CD4-positive, alpha-beta T cell treated with Interleukin-10 for 1 hour (primary cell): ENCODE measurements at places on chromosomes 1 and 21.

- no peak for DNase-seq
Observed at GRCh38 chr1:218459450-218459849, 114.3 kb downstream of the TGFB2 start.

DNA sequence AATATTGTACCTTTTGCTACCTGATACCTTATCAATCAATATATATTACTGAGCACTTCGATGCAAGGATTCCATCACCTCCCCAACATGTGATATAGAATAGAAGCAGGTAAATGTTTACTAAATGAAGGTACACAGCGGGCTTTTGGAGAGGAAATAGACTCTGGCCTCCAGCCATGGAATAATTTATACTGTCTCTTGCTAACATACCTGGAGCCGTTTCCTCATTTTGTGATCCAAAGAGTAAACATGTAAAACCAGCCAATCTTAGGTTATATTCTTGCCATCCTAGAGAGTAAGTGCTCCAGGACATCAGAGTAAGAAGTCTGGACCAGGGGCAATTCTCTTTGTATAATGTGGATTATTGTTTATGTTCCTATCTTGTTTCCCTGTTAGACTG lies 39.4 kb downstream of the NDUFS5 start:
- DNase-seq: no peak

DNA sequence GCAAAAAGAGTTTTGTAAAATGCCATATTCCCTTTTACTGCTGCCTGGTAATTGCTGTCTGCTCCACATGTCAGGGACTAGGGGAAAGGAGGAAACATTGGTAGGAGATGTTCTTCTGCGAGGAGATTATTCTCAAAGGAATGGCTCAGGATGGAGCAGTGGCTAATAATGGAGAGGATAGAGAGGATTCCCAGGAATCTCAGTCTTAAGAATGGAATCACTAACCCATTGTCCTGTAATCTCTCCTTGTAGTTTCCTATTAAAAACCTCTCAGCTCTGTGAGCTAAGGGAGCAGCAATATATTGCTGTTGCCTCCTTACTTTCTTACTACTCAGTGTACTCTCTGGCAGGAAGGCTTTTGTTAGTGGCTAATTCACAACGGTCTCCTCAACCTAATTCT lies 175.4 kb downstream of the HS2ST1 start:
- DNase-seq: no peak

DNA sequence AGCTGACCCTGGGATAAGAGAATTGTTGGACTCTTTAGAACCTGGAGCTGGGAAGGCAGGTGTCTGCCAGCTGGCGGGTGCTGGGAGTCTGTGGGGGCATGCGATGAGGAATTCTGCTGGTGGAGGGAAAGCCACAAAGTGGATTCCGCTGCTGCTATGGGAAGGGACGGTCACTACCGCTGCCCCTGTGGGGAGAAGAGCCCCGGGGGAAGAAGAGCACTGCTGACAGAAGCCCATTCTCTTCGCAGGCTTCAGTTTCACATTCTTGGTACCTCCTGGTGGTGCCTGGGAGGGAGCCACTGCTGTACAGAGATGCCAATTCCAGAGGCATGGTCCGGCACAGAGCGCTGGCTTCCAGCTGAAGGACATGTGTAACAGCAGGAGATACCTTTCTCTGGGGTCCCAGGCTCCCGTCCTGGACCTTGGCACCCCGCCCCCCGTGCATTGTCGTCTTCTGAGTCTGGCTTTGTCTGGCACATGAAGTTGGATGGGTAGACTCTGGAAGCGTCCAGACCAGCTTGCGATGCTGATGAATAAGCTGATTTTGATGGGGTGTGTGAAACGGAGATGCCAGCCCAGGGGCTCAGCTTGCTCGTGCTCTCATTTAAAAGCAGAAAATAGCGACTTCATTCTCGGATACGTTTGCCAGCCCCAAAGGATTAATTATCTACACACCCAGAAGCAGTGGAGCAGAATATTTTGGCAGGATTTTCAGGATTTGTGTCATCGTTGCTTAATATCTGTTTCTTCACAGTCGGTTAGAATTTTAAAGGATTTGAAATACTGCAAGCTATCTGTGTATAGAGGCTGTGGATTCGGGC lies 13.2 kb downstream of the PDXK start:
- no peak for DNase-seq

GRCh38 chr1:227577500-227577899 lies 14.1 kb downstream of the ZNF678 start:
- DNase-seq: no peak

DNA sequence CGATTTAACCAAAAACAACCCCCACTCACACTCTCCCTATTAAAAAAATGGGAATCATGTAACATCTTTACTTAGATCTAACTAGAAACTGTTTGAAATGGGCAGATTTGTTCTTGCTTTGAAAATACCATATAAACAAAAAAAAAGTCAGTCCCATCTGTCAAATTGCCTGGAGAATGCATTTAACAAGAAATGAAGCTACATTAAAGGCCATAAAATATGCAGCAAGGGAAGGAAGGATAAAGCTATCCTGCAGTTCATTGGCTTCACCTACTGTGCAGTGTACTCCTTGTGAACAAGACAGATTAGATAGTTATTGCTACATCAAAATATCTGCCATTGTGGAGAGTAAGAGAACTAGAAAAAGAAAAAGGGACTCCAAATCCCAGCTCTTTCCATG lies 160.5 kb downstream of the LRRC7 start:
- no peak for DNase-seq

DNA sequence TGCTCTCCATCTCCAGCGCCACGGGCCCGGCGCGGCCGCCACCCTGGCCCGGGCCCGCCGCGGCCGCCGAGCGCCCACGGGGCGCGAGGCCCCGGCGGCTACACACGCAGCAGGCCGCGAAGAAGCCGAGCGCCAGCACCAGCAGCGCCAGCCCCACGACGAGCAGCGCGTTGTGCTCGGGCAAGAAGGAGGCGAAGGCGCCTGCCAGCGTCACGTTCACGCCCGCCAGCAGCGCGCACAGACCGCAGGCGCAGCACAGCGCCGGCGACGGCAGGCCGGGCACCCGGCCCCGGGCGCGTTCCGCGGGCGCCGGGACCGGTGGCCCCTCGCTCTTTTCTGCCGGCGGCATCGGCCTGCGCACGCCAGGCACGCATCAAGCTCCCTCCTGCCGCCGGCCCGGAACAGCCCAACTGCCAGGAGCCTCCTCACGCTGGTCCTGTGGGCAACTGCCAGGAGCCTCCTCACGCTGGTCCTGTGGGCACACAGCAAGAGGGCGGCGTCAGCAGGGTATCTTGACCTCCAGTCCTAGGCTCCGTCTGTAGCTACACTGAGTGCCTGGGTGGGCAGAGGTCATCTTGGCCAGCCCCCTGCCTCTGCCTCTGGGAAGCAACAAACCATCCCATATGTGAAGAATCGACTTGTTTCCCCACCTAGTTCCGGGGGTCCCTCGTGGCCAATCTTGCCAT lies 18.1 kb downstream of the KNCN start:
- DNase-seq: peak; percentile 56

DNA sequence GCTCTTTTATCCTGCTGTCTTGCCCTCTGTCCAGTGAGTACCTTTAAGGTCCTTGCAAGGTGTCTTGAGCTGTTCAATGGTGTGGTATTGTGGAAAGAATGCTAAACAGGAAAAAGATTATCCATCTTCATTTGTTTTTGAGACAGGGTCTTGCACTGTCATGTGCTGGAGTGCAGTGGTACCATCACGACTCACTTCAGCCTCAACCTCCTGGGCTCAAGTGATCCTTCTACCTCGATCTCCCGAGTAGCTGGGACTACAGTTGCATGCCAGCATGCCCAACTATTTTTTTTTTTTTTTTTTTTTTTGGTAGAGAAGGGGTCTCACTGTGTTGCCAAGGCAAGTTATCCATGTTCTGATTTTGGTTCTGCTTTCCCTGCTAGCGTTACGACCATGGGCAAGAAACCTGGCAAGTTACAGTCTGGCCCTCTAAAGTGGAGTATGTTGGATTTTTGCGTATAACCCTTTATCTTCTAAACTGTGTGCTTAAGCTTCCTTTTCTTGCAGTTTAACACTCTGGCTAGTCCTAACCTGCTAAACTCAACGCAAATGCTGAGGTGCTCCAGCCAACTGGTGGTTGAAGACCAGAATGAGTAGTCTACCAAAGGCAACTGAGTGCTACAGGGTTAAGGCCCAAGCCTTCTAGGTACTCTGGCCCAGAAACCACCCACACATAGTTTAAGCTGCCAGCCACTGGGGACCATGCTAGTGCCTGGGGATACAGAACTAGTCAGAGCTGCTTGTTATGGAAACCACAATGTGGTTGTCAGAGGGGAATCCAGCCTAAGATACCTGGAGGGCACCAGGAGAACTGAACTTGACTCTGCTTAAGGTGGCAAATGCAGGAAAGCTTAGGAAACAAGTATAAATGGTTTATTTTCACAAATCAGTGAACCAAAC lies 7.9 kb downstream of the RPL11 start:
- DNase-seq: no peak

DNA sequence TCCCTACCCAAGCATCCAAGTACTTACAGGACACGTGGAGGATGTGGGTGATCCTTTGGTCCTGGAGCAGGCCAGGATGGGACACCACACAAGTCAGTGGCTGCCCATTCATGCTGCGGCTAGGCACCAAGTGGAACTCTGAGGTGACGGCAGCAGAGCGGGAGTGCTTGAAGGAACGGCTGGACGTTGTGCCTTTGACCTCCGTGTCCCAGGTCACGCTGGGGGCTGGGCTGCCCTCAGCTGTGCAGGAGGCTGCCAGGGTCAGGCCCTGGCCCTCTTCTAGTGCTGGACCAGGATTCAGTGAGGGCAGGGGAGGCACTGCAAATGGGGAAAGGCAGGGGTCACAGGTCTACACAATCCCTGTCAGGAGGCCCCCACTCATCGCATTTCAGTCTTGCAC lies 7.7 kb upstream of the ARHGAP30 start:
- DNase-seq: no peak

DNA sequence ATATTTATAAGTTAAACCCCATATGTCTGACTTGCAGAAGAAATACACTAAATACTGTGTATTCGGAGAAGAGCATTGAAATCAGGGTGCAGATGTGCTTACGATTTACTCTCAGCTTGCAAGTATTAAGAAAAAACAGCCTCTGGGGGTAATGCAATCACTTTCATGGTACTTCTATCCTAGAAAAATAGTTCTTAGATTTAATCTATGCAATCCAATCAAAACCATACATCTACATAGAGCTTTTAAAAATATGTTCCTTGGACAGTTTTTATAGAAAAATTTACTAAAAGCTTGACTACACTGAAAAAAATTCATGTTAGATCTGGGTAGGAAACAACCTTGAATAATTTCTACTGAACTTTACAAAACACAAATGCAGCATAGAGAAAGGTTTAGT lies 890.3 kb upstream of the ADGRL2 start:
- no peak for DNase-seq

DNA sequence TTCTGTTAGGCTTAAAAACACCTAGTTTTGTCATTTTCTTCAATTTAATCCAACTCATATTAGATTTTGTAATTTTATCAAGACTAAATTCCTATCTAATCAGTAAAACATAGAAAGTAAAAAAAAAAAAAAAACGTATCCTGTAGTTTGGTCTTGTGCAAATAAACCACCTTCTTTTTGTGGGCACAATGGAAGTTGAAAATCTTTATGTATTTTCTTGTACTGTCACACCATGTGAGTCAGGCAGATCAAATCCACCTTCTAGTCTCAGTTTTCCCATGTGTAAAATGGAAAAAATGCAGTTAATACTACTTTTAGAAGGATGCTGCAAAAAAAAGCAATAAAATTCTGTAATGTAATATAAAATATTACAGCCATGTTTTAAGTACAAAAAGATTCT lies 129.8 kb downstream of the CYYR1 start:
- no peak for DNase-seq

GRCh38 chr1:6969762-6970161 lies 184.5 kb downstream of the CAMTA1 start:
- no peak for DNase-seq

- DNase-seq: no peak
Observed at GRCh38 chr1:186958520-186958919, 129.8 kb downstream of the PLA2G4A start.

GRCh38 chr1:175126347-175126746 lies 58.7 kb downstream of the TNN start:
- no peak for DNase-seq

- DNase-seq: no peak
Observed at GRCh38 chr1:89865498-89866382, 44.9 kb downstream of the LRRC8D start.

- no peak for DNase-seq
Observed at GRCh38 chr1:58726581-58726980, 26.7 kb upstream of the MYSM1 start.

DNA sequence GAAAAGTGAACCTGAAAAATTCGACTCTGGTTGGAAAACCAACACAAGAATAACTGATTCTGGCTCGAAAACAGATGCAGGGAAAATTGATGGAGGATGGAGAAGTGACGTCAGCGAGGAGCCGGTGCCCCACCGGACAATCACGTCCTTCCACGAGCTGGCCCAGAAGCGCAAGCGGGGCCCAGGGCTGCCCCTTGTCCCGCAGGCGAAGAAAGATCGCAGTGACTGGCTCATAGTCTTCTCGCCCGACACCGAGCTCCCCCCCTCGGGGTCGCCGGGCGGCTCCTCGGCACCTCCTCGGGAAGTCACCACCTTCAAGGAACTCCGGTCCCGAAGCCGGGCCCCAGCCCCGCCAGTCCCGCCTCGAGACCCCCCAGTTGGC lies 1.9 kb downstream of the RUSC1 start:
- no peak for DNase-seq

DNA sequence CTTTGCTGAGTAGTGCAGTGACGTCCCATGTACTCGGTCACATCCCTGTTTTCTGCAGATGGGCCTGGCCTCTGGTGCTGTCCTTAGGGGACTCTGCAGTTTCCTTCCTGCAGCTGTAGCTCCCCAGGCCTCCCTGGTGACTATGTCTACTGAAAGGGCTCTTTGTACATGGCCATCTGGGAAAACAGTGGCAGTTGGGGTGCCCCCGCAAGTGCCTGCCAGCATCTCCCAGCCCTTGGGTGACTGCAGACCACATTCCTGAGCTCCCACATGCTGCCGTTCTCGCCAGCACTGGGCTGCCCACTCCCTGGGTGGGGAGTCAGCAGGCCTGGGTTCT lies 37.5 kb upstream of the KCNA10 start:
- no peak for DNase-seq

GRCh38 chr1:196896355-196896754 lies 8.5 kb downstream of the CFHR4 start:
- DNase-seq: no peak

GRCh38 chr1:203425663-203425975 lies 50.0 kb upstream of the PRELP start:
- no peak for DNase-seq

DNA sequence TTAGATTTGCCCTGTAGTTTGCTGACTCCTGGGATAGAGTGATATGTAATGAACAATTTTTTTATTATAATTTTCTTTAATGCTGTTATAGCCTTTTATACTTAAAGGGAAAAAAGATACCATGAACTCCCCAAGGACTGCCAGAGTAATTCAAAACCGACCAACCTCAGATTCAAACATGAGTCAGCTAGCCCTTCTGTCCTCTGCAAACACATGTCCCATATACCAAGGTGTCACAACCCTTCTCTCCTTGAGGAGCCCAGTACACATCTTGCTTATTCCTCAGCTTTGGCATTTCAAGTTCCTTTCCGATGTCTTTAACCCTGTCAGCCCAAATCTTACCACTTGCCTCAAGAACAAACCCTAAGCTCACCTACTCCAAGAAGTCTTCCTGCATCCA lies 184.9 kb downstream of the KCNH1 start:
- DNase-seq: no peak

- DNase-seq: no peak
Observed at GRCh38 chr1:213693864-213694263, 293.9 kb upstream of the PROX1 start.

GRCh38 chr1:47348246-47348645 lies 14.7 kb downstream of the CMPK1 start:
- no peak for DNase-seq
